ENCODE measurements at places on chromosomes 5 and 9.

GRCh38 chr5:115379622-115380344 is 83.3 kb upstream of the CCDC112 start:
- no peak for DNase-seq

DNA sequence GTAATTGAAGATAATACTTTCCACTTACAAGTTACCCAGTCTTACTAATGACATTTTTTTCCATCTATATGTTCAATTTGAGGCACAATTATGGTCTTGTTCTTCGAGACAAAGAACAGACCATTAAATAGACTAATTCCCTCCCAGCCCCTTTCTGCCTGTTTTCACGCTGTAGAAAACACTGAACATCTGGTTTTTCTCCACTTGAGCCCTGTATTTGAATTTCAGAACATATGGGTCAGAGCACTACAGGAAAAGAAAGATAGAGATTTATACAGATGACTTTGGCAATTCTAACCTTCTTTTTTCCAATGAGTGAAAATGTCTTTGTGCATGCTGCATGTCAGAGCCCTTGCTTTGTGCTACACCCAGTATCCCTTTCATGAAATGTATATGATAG is 506.9 kb downstream of the LRRC70 start:
- DNase-seq = no peak

- no peak for DNase-seq
Measured at GRCh38 chr9:109478051-109478563, 20.0 kb downstream of the PTPN3 start.

DNA sequence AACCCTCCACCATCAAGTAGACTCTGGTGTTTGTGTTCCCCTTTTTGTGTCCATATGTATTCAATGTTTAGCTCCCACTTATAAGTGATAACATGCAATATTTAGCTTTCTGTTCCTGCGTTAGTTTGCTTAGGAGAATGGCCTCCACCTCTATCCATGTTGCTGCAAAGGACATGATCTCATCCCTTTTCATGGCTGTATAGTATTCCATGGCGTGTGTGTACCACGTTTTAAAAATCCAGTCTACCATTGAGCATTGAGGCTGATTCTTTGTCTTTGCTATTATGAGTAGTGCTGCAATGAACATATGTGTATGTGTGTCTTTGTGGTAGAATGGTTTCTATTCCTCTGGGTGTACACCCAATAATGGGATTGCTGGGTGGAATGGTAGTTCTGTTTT is 140.1 kb downstream of the BASP1 start:
- no peak for DNase-seq

GRCh38 chr9:128372188-128372641 is 1.0 kb downstream of the URM1 start:
- no peak for DNase-seq

DNA sequence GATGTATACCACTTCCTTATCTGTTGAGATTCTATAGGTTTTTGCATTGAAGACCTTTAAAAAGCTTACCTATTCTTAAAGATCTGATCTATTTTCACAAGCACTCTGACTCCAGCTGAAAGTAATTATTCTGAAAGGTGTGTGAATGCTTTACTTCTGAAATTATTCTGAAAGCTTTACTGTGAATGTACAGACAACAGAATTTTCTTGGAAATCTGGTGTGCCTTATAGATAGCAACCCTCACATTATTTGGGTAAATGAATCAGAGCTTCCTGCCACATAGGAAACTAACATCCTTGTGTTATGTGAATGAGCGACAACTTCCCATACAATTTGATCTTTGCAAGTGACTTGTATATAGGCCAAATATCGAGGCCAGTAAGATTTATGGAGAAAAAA is 6.5 kb downstream of the CDO1 start:
- DNase-seq = no peak

GRCh38 chr5:41735213-41735612 is 135.0 kb downstream of the OXCT1 start:
- no peak for DNase-seq

DNA sequence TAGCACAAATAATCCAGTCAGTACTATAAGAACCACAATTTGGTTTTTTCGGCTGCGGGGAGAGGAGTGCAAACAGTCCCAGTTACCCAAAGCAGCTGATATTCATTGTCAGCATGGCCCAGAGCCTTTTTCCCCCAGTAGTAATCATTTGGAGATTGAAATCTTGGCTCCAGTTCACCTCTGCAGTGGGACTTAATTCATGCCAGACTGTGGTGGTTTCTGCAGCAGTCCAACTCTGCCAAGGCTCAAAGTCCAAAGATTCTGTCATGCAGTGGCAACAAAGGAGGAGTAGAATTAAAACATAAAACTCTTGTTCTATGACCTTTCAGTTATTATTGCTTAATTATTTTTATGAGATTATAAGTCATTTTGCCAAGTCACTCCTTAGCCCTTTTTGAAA is 25.0 kb upstream of the TRIM36 start:
- no peak for DNase-seq

DNA sequence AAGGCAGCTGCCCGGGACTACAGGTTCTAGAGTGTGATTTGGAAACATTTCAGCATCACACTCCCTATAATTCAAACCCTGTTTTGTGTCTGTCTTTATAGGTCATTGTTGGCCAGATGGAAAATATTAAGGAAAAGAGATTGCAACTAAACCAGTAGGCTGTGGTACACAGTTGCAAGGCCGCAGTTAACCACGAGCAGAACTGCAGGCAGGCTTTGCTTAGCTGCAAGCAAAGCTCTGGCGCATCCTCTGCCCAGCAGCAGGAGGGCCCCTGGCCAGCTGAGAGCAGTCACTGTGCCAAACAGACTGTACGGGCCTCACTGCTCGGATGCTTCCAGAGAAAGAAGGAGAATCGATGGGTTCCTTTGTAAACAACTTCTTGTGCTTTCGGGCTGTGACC is 204.5 kb downstream of the DENND1A start:
- DNase-seq = no peak

DNA sequence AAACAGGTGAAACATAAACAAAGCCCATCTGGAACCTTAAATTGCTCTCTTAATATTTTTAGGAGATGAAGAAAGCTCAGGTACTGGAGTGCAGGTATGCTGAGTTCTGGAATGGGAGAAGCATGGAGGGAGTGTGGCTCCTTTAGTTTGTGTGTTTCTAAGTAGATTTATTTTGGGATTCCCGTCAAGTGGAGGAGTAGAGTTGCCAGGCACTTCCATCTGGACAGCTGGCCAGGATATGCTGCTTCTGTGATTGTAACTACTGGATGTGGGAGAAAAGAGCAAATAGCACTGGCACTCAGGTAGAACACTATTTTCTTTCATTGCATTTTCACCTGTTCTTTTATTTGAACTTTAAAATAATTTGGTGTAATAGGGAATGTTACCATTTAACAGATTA is 182.3 kb upstream of the MAST4 start:
- no peak for DNase-seq

GRCh38 chr5:76153271-76153670 is 70.1 kb downstream of the SV2C start:
- no peak for DNase-seq

- DNase-seq = no peak
Measured at GRCh38 chr9:1170918-1171317, 120.8 kb downstream of the DMRT2 start.

- no peak for DNase-seq
Measured at GRCh38 chr9:101486693-101487442, 46.8 kb upstream of the RNF20 start.

DNA sequence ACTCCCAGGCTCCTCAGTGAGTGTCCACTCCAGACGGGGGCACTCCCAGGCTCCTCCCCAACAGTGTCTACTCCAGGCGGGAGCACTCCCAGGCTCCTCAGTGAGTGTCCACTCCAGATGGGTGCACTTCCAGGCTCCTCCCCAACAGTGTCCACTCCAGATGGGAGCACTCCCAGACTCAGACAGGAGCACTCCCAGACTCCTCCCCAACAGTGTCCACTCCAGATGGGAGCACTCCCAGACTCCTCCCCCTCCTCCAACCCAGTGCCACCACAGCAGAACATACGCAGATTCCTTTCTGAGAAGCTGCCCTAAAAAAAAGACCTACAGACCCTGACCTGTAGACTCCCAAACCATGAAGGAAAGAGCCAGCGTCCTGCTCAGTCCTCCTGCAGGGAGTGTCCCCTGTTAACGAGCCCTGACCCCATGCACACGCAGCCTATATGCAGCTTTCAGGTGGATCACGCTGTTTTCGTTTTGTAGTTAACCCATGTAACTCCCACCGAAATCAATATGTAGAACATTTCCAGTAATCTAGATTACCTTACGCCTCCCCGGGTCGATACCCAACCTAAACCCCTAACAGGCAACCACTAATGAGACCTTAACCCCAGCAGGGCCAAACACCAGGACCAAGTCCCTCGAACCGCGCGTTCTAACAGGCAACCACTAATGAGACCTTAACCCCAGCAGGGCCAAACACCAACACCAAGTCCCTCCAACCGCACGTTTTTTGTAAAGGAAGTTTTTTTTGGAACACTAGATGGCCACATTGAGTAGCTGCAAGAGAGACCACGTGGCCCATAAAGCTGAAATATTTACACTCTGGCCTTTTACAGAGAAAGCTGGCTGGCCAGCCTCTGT is 15.7 kb downstream of the PNPLA7 start:
- no peak for DNase-seq

DNA sequence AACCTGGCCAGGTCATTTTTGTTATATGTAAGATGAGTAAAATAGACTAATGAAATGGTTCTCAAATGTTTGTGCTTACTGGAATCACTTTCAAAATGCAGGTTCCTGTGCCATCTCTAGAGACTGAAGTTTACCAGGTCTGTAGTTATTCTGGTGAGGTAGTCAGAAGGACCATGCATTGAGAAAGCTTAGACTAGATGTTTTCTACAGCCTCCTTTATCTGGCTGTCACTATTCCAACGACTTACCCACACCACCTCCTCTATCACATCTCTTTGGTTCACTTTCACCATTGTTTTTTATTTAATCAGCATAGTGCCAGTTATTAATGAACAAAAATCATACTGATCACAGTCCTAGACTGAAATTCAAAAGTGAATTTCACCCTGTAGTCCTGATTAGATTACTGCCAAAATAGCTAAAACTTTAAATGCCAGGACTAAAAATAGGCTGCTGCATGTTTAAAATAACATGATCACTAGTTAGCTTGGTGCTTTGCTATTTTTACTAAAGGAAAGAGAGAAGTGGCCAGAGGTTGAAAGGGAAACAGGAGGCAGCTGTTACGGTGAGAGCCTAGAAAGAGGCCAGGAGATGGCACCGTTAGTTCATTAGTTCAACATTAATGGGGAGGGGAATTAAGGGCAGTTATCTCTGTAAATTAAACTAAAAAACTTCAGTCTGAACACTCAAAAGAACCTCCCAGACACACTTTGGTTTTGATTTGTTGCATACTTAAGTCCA is 13.9 kb upstream of the FNIP1 start:
- no peak for DNase-seq

GRCh38 chr5:154092356-154093141 is 53.8 kb downstream of the MFAP3 start:
- DNase-seq = no peak

DNA sequence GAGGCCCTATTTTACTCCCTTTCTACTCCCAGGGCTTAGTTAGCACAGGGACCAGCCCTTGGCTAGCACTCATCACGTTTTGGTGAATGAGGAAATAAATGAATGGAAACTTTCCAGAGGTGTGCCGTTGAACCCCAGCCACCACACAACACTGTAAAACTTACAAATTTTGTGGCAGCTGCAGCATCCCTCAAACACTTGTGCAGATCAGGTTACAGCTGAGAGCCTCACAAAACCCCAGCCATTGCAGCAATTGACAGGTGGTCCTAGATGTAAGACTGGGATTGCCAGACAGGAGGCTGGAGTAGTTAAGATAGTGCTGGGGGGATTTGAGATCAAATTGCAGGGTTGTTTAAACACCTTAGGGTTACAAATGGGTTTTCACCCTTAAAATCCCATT is 482.2 kb upstream of the KIF2A start:
- no peak for DNase-seq

DNA sequence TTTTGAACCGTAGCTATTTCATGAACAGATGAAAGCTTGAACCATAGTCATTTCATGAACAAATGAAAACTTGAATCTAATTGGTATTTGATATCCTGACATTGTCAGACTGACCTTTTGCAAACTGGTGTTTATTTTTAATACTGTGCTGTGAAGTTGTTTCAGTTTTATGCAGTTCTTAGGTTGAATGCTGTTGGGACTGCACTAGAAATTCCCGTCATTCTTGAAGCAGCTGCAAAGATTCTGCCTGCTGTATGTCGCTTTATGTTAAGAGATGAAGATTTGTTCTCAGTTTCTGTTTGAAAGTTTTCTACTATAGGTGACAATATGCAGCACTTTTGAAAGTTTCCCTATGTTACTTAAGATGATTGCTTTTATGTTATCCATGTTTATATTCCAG is 22.5 kb upstream of the FAM120AOS start:
- DNase-seq = no peak

- DNase-seq = no peak
Measured at GRCh38 chr5:88671505-88672499, 211.2 kb downstream of the MEF2C start.

- no peak for DNase-seq
Measured at GRCh38 chr9:113798062-113799030, 77.8 kb upstream of the ZNF618 start.

DNA sequence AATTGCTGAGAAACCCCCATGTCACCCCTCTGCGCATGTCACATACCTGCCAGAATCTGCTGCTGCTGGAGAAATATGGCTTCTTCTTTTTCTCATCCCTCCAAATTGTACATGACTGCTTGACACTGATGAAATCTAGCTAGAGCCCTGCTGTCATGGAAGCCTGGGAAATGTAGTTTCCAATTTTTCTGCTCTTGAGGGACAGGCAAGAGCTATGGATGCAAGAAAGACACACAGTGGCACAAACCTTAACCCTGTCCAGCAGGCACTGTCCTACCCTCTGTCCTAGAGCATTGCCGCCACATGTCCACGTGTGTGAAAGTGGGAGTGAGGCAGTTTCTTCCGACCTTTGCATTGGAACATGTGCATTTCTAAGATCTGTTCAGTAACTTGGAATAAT is 255.5 kb upstream of the SEMA6A start:
- DNase-seq = no peak

DNA sequence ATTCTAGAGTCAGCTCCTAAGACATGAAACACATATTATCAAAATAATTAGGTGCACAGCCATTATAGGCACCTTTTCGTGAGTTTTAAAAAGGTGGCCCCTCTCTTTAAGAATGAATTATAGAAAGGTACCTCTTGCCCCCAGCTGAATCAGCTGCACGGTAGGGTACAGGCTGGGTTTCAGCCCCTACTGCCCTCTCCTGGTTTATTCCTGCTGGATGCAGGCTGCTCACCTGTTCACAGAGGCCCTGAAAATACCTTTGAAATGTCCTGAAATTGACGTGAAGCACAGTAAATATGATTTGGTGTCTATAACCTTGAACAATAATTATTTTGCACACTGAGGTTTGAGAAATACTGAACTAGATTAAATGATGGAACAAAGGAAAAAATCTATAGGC is 504.8 kb upstream of the SGCD start:
- DNase-seq = no peak

DNA sequence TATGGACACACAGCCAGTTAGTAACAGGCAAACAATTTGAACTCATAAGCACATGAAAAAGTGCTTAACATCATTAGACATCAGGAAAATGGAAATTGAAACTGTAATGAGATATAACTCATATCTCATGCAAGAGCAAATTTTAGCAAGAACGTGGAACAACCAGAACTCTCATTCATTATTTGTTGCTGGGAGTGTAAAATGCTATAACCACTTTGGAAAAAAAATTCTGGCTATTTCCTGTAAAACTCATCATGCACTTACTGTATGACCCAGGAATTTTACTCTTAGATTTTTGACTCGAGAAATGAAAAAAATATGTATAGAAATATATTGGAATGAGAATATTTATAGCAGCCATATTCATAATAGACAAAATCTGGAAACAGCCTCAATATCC is 205.7 kb upstream of the PUM3 start:
- no peak for DNase-seq

Measured in stimulated activated CD8-positive, alpha-beta memory T cell treated with anti-CD3 and anti-CD28 coated beads, Interleukin-4, amount 100 ng/mL, for 1 hour (primary cell).